Common myeloid progenitor, CD34-positive (primary cell): ENCODE measurements at places on chromosomes 3 and 15.

DNA sequence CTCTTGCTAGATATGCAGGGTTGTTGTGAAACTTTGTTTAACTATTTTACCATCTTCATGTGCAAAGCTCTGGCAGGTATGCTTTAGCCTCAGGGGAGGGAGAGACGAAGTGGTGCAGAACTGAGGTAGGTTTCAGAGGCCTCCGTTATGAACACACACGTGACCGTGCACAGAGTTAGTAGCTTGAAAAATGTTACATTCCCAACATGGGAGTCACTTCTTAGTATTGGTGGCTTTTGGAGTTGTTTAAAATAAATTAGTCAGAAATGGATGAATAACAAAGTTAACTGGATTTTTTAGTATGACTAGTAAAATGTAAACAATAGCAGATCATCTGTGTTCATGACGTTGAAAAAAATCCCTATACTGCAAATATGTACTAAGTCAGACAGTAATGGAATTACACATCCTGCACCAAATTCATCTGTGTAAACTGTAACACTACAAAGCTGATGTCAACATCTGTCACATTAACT is 279.6 kb downstream of the KLF13 start:
- no peak for DNase-seq

DNA sequence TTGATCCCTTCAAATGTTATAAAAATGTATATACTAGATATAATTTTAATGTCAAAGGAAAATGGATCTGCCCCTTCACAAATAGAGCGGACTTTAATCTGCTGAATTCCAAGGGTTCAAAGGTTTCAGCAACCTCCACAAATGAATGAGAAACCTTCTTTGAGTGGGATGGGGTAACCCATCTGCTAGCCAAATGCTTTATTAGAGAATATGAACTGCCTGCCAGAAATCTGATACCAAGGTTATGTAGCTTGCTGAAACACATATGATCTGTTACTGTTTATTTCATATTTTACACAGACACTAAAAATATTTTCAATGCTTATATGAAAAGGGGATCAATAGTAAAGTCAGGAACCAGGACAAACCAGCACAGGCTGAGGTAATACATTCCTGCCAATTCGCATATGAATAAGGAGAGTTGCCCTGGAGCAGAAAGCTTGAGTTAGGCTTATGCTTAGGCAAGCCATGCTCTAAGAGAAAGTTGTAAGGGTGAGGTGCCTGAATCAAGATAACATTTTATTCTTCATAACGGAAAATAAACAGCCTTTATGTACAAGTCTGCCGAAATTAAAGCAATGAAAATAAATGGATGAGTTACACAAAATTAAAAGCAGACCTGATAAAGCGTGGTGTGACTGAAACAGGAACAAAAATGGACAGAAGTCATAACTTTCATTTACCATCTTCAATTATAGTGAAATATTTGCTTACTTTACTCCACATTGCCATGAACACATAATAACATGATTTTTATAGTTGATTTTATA is 26.5 kb downstream of the PLOD2 start:
- DNase-seq: no peak

GRCh38 chr3:144167634-144168033 is 196.0 kb downstream of the DIPK2A start:
- no peak for DNase-seq

DNA sequence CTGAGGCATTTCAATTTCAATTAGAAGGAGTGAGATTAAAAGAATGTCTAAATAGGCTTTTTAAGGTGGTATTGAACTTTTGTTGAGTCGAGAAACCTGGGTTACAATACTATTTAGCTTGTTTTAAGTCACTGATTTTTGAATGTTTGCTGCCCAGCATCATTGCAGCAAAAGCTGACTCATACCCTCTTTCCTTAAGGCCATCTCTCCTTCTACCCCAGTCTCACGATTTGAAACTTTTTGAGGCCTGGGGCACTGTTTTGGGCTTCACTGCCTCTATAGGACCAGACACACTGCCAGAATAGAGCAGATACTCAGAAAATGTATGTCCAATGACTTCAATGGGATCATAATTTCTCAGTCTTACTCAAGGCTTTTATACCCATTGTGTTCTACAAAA is 319.6 kb upstream of the TGFBR2 start:
- no peak for DNase-seq

DNA sequence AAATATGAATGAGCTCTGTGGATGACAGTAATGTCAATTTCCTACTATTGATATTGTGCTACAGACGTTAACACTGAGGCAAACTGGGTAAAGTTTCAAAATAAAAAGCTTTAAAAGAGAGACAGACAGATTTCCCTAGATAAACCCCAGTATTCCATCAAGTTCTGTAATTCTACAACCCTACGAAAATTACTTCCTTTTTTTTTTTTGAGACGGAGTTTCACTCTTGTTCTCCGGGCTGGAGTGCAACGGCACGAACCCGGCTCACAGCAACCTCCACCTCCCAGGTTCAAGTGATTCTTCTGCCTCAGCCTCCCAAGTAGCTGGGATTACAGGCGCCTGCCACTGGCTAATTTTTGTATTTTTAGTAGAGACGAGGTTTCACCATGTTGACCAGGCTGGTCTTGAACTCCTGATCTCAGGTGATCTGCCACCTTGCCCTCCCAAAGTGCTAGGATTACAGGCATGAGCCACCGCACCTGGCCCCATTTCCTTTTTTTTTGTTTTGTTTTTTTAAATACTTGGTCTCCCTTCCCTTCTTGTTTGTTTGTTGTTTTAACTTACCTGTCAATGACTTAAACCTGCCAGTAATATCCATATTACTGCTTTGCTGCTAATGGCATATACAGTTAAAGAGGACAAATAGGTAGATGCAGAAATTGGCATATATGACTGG is 57.2 kb downstream of the CBLB start:
- no peak for DNase-seq

DNA sequence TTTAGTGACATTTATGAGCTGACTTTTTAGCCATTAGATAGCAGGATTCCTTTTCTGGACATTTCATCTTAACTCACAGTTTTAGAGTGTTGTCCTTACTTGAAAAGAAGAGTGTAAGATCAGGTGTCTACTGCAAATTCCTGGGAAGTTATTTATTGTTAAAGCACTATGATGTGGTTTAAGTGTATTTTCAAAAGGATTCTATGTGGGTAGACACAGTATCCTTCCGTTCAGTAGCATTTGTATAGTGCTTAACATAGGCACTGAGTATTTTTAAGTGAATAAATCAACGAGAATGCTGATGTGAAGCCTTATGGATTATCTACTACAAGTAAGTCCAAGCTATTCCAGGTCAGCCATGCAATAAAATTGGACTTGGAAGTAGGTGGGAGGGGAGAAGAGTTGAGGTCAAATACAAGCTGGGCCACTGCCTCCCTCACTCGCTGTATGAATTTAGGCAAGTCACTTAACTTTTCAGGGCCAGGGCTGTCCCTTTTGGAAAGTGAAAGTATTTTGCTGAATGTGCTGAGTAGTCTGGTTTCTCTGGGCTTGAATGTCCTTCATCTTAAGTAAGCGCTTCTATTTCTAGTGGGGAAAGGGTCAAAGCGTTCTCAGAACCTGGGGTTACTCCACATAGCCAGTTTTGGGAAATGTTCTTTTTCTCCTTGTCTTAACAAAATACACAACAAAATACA is 48.6 kb downstream of the GAP43 start:
- peak; percentile 30 for DNase-seq
